ENCODE measurements at places on chromosomes 16 and 17.

GRCh38 chr16:57413301-57413730 lies 8.7 kb downstream of the CCL17 start:
- DNase-seq, result no peak

DNA sequence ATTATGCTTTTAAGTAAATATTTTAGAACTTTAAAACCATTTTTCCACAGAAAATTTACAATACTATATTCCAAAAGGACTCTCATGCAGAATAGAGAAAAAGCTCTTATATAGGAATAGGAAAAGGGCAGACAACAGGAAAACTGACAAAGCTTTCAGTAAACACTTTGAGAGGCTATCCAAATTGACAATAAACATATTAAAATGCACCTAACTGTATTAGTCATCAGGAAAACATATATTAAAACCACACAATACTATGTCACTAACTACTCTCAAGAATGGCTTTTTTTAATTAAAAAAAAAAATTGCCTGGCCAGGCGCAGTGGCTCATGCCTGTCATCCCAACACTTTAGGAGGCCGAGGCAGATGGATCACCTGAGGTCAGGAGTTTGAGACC lies 77.3 kb downstream of the CEP112 start:
- no peak for DNase-seq

DNA sequence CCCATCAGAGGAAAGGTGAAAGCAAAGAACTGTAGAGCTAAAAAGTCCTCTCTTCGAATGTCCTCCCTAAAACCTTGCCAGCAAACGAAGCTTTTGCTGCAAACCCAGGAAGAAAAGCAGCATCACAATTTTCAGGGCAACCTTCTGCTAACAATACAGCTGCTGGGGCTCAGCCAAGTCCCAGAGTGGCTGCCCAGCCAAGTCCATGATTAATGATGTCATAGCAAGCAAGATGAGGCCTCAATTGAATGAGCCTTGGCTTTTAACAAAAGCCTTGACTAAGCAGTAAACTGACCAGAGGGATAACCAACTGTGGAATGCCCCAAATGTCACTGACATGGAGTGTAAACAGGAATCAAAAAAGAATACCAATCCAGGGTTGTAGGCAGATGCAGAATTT lies 342.7 kb downstream of the PMP22 start:
- DNase-seq, result no peak

- DNase-seq, result peak; percentile 53
Measured at GRCh38 chr16:55035029-55035428, 104.4 kb downstream of the IRX5 start.

- no peak for DNase-seq
Measured at GRCh38 chr17:63279498-63280230, 166.4 kb downstream of the CYB561 start.

DNA sequence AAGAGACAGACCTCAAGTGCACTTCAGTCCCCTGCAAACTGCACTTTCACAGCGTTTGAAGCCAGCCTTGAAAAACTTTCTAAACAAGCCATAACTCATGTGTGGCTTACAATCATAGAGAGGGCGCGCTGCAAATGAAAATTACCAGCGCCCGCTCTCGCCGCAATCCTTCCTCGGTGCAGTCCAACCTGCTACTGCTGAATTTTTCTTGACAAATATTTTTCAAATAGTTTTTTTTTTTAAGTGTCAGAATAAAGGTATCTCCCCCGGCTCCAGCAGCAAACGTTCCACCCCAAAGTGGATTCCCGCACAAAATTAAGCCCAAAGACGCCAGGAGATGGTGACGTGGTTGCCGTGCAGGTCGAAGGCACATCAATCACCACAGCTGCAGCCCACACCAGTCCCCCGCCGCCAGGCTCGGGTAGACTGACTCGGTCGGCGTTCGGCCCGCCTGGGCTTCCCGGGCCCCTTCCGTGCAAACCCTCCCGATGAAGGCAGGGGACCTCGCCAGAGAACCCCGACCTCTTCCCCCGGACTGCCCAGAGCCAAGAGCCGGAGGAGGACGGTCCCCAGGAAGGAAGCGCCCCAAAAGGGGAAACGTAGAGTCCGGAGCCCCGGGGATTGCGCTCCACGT lies 630 bp downstream of the GRB2 start:
- peak; percentile 60 for DNase-seq

DNA sequence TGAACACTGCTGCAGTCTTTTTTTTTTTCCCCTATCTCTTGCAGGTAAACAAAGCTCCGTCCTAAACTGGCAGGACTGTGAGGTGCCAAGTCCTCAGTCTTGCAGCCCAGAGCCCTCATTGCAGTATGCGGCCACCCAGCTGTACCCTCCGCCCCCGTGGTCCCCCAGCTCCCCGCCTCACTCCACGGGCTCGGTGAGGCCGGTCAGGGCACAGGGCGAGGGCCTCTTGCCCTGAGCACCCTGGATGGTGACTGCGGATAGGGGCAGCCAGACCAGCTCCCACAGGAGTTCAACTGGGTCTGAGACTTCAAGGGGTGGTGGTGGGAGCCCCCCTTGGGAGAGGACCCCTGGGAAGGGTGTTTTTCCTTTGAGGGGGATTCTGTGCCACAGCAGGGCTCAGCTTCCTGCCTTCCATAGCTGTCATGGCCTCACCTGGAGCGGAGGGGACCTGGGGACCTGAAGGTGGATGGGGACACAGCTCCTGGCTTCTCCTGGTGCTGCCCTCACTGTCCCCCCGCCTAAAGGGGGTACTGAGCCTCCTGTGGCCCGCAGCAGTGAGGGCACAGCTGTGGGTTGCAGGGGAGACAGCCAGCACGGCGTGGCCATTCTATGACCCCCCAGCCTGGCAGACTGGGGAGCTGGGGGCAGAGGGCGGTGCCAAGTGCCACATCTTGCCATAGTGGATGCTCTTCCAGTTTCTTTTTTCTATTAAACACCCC lies 13.8 kb downstream of the IL34 start:
- DNase-seq, result no peak

- no peak for DNase-seq
Measured at GRCh38 chr16:9124908-9125584, 33.6 kb downstream of the HAPSTR1 start.

GRCh38 chr17:57985675-57985974 lies 2.4 kb downstream of the VEZF1 start:
- peak; percentile 50 for DNase-seq

DNA sequence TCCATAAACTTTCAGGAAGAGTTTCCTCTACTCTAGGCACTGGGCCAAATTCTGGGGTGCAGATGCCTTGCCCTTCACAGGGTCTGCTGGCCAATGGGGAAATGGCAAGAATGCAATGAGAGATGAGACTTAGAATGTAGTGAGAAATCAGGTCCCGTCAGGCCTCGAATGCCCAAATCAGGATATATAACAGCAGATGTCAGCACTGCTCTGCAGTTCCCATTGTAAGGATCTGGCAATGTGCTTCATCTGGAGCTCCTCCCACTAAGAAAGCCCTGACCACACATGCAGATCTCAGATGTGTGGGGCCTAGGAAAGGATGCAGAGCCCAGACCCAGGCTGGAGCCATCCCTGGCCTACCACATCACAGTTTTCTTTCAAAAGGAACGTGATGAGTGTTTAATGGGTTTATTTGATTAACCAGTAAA lies 13.9 kb upstream of the LPCAT2 start:
- peak; percentile 78 for DNase-seq

DNA sequence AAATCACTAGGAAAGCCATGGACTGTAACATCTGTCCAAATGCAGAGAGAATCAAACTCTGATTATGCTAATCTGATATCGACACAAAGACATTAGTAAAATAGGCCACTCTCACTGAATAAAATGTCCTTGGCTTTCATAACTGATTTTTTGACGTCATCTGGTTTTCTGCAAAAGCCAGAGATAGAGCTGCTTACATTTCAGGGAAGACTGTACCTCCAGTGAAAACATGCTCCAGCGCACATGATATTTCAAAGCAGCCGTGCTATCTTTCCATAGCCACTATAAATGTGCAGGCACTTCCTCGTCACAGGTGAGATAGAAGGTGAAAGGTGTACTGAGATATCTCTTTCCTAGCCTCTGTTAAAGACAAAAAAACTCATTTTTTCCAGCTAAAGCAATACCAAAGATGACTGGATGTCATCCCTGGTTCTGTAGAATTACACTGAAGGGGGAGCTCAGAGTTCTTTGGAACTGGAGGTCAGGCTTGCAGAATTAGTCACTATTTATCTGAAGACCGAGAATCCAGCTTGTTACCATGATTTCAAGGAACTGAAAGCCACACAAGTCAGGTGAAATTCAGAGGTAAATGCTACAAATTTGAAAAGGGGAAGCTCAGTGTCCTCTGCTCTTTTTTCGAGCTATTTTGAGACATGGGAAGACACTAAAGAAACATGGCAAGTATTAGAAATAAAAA lies 249.5 kb downstream of the CA10 start:
- DNase-seq, result no peak

DNA sequence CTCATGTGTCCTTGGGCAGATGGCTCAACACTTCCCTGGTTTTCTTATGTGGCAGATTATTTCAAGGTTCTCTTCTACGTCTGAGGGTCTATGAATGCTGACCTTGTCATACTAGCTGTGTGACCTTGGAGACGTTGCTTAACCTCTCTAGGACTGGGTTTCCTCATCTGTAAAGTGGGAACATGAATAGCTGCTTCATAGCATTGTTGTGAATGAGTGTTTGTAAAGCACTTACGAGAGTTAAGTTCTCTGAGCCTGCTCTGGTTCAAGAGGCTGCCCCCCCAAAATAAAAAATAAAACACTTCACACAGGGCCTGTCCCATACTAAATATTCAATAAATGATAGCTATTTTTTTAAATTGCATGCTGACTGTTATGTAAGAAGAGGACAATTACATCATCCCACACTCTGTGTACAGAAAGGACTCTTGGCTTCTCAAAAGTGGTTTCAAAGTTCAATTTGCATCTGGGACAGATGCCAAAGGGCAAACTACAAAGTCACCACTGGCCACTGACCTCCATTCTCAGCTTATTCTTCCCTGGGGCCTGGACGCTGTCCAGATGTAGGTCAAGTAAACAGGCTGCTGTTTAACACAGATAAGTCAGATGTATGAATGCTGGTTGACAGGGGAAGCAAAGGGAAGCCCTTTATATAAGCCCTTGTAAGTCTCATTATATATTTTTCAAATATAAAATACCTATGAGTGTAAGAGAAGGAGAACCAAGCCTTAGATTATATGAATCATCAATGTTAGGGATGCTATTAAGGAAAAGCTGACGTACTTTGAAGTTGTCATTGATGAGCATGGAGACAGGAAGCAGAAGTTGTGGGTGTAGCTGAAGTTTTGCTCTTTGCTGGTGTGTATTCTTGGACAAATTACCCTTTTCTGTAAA lies 15.4 kb upstream of the NDEL1 start:
- DNase-seq, result peak; percentile 99

DNA sequence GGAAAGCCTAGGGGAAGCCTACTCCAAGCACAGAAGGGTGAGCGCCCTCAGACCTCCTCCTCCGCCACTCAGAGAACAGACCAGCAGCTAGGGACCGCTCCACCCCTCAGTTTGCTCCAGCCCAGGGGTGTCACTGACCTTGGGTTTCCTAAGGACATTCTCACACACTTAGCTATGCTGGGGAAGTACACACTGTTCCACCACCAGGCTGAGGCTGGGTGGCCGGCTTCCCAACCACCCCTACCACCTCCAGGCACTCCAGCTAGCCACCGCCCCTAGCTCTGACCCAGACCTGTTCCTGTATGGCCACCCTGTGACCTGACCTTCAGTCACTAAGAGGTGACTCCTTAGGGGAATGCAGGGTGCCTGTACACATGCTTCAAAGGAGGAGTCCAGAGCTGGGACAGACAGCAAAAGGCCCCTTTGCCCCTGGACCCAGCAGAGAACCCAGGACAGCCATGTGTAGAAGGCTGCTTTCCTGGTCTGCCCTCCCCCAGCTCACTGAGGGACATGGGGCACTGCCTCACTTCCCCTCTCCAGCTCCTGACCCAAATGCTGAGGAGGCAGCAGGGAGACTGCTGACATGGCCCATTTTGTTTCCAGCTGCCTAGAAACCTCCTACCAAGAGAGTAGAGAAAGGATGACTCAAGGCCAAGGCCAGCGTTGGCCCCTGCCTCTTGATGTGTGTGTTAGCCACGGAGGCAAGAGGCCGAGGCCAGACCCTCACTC lies 6.7 kb downstream of the HSPB9 start:
- DNase-seq, result no peak

DNA sequence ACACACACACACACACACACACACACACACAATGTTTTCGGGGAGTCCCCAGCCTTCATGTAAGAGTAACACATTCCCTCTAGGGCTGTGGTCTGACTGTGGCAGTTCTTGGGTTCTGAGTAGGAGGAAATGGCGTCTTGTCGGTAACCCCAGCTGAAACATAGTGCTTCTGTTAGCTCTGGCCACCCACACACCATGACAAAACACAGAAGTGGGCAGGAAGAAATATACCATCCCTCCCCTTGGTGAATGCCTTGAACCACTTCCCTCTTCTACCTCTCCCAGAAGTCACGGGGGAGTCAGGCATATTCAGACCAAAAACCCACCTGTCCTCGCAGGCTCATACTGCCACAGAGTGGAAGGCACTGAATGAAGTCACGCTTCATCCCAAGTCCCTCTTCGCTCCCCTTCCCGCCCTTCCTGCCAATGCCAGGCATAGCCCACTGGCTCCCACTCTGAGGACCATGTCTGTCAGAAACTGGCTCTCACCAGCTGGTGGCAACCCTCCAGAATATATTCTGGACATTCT lies 11.5 kb downstream of the SLC35B1 start:
- DNase-seq, result peak; percentile 34
